ENCODE measurements at places on chromosomes 1 and 21. TPM values are rescaled to one million over a fixed set of nuclear protein-coding genes. Genes with fewer than 3 reads are reported as not detected.
A peak's percentile ranks its signal among the peaks of the same experiment; 100 is the strongest.

- DNase-seq, result no peak
Measured at GRCh38 chr1:194289569-194290266, 1103.3 kb upstream of the B3GALT2 start.

Gene CFHR5
- total RNA-seq, result not detected

Gene NPHP4
- 37.6 TPM for total RNA-seq

- no peak for DNase-seq
Measured at GRCh38 chr1:27630859-27631491, 4.0 kb downstream of the FGR start.

GRCh38 chr1:172005856-172006255 lies 164.6 kb downstream of the DNM3 start:
- no peak for DNase-seq

Gene TMEM51
- 4.3 TPM for total RNA-seq

DNA sequence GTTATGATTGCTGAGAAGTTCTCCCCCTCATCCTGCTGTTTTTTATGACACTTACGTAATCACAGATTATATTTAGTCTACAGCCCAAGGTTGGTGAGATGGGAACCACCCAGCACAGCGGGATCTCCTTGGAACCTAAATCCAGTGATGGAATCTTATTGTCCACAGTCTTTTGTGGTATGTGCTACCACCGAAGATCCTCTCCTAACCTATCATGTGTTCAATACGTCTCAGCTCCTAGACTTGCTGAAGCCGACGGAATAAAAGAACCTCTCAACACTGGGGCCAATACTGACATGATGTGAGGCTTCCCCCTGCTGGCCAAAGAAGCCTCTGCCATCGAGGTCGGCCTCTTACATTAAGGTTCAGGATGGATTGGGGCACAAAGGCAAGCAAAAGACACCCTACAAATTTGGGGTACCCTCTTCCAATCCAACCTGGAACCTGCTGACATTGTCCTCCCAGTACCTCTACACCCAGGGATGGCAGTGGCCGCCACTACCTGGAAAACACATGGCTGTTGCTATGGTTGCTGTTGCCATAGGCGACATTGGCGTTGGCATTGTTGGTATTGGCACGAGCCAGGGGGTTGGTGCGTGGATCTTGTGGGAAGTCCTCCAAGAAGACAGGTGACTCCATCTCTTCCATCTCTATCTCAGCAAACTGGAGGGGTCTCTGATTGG lies 19.4 kb upstream of the KIF21B start:
- no peak for DNase-seq

- DNase-seq, result no peak
Measured at GRCh38 chr1:230693221-230693620, 20.7 kb downstream of the AGT start.

- DNase-seq, result no peak
Measured at GRCh38 chr1:178382372-178382771, 114.4 kb downstream of the CLEC20A start.

GRCh38 chr1:8026976-8027747 lies 1.1 kb upstream of the ERRFI1 start:
- DNase-seq, result no peak

Gene KPNA6
- total RNA-seq, result 73.7 TPM

DNA sequence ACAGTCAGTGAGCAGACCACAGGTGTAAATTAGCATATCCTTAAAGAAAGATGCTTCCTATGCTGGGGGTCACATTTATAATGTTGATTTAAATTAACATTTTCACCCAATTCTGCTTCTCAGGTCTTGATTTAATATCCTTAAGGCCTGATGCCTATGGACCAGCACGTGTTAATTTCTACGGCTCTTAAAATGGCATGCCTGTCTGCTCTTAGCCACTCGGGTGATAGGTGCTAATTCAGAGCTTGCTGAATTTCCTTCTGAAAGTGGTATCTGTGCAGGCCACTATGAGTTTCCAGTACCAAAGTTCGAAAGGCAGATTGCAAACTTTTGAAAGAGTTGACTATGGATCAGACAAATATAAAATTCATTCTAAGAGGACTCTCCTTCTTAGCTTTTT lies 487.4 kb upstream of the ADGRL2 start:
- DNase-seq, result no peak

Gene PTGS2
- 35.0 TPM for total RNA-seq

DNA sequence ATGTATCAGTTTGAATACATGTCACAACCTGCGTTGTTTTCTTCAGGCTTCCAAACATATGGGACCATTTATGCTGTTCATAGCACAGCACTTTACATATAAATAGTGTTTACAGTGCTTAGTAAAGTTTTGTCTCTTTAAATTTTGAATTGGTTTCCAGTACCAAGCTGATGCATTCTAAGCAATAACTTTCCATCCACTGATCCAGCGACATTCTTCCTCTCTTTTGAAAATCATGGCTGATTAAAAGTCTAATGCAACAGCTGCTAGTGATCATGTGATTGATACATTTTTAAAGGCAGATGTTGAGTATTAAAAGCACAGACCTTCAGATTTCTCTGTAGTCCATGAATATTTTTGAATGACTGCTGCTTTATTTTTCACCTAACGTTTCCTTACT lies 154.9 kb downstream of the PTPRC start:
- no peak for DNase-seq

- DNase-seq, result peak; percentile 39
Measured at GRCh38 chr1:235657269-235657668, 7.7 kb upstream of the GNG4 start.

All from mesenteric fat pad (tissue), 1 donor.